ENCODE measurements at places on chromosomes 4 and X.

DNA sequence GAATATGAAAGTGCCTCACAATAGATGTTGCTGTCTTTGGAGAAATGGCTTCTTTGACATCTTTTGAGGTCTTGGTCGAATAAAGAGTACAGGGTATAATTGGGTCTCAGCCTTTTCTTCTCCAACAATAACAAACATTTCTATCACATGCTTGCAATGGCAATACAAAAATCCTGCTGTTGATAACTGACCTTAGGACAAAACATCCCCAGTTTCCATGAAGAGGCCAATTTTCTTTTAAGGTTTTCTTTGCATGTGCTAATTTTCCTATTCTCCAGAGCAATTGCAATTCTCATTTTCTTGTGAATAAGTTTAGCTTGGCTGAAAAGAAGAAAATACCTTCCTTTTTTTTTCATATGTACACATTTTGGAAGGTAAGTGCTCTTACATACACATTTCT lies 130.7 kb upstream of the RPS6KA6 start:
- DNase-seq, result no peak

DNA sequence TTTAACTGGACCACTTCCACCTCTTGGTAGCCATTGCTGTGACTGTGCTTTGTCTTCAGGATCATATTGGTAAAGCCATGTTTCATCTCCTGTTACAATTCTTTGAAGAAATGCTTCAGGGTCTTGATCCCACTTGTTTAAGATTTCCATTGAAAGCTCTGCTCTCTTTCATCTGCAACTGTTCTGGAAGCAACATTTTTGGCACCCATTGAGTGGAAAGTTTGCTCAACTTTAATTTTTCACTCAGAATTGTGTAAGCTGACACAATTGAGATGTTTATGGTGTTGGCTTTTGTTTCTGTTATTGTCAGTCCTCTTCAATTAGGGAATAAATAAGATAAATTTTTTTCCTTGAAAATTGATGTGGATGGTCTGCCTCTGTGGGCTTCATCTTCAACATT lies 237.4 kb downstream of the MAPK10 start:
- DNase-seq, result no peak

DNA sequence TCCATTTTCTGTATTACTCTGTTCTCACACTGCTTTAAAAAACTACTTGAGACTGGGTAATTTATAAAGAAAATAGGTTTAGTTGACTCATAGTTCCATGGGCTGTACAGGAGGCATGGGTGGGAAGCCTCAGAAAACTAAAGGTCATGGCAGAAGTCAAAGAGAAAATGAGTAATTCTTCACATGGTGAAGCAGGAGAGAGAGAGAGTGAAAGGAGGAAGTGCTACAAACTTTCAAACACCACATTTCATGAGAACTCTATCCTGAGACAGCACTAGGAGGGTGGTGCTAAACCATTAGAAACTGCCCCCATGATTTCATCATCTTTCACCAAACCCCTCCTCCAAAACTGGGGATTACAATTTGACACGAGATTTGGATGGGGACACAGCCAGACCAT lies 108.0 kb upstream of the PBDC1 start:
- no peak for DNase-seq

DNA sequence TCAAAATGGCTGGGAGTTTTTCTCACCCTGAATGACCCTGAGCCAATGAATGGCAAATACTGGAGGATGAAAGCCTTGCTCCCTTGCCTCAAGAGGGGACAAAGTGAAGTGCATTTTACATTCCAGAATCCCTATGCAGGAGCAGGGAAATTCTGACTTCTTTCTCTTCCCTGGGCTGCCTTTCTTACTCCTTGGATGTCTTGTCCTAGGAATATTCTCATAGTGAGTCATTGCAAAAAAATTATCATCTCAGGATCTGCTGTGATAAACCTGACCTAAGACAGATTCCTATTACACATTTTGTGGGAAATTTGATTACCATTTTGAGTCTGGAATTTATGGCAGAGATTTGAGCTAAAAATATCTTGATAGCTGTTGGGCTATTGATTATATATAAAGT lies 199.9 kb downstream of the TMA16 start:
- DNase-seq, result no peak

- DNase-seq, result no peak
Measured at GRCh38 chr4:139987502-139987850, 166.5 kb downstream of the MAML3 start.

- no peak for DNase-seq
Measured at GRCh38 chr4:11264841-11265240, 163.9 kb downstream of the HS3ST1 start.

GRCh38 chrX:41288641-41289040 lies 45.3 kb upstream of the DDX3X start:
- no peak for DNase-seq

- no peak for DNase-seq
Measured at GRCh38 chr4:42152507-42153504, at the start of gene BEND4. Gene BEND4, minus strand, starts transcription at chr4:42152655. Its CDS starts 512 bp downstream, at chr4:42152143.

- no peak for DNase-seq
Measured at GRCh38 chrX:149476513-149476912, 28.6 kb downstream of the IDS start.

- DNase-seq, result no peak
Measured at GRCh38 chr4:113293043-113293560, 243.6 kb downstream of the ANK2 start.

DNA sequence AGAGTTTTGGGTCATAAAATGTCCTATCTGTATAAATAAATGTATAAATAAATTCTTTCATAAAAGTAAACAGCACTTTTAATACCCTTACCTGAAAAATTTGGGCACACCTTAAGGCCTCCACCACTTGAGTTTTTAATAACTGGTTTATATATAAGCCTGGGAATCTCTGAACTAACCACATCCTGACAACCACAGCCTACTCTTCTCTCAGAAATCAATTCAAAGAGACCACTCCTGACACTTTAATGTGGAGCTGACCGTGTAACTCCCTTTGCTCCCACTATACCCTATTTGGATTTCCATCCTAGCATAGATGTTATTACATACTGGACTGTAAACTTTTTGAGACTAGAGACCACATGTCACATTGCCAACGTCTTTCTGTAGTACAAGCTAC lies 3.5 kb downstream of the FBXL5 start:
- no peak for DNase-seq

DNA sequence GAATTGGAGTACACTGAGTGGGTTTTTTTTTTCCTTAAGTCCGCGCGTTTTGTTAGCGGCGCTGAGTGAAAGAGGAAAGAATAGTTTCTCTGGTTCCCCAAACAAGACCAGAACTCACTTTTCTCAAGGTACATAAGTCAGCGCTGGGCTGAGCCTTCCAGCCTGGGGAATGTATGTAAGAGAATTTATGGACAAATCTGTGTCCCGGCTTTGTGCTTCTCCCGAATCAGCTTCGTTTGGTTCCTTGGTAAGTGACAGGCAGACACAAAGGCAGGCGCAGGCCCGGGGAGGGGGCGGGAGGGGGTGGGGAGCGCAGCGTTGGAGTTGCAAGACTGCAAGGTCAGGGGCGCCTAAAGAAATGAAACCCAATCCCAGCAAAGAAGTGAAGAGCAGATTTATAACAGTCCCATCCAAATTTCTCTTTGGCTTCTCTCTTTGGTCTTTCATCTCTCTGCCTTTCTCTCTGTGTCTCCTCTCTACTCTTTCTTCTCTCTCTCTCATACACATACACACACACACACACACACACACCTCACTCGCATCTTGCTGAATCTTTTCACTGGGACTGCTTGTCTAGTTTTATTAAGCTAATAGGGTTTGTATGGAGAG lies 981 bp downstream of the TET2 start:
- DNase-seq, result no peak

- DNase-seq, result no peak
Measured at GRCh38 chr4:48120132-48120531, 13.9 kb downstream of the TXK start.

GRCh38 chr4:1731180-1731579 lies 9.9 kb downstream of the TACC3 start:
- no peak for DNase-seq

- no peak for DNase-seq
Measured at GRCh38 chr4:184400375-184400870, 73.9 kb downstream of the IRF2 start.

DNA sequence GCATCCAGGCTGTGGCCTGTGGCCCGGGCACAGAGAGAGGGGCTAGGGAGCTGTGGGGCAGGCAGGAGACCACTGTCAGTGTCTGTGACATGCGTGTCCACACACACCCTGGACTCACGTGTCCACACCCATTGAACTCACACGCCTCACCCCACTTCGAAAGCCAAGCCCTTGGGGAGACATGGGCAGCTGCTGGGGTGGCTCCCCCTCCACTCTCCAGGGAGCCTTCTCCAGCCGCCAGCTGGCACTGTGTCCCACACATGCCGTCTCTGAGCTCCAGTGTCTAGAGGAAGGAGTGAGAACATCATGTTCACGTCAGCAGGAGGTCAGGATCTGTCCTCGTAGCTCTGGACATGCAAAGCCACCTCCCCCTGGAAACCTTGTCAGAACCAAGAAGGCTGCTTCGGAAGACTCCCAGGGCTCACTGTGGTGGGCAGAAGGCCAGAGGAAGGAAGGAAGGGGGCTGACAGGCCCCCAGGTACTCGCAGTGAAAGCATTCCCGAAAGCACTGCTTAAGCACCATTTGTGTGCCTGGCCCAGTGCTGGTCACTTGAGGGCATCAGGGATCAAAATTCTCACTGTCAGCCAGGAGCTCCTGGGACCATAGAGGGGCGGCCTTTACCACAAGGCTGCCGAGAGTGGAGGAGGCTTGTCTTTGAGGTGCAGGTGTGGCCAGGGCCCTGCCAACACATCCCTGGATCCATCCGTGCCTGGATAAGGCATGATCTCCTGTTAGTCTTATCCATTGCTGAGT lies 61.4 kb downstream of the HTRA3 start:
- DNase-seq, result no peak

- DNase-seq, result no peak
Measured at GRCh38 chrX:116267511-116268040, 97.0 kb downstream of the AGTR2 start.

DNA sequence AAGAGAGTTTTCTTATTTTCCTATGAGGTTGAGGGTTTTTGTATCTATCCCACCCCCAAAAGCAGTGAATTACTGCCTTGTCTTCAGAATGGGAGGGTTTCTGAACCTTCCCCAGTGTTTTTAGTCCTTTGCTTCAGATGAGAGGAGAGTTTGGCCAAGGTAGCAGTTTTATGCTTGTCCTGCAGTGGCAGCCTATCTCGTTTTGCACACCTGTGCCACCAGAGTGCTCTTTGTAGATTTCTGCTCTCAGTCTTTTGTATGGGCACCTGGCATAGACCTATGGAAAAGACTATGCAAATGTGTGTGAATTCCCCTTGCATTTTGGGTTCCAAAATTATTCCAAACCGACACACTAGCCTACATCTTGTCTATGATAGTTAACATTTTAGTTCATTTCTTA lies 5.8 kb downstream of the TBC1D19 start:
- no peak for DNase-seq

- peak; percentile 1 for DNase-seq
Measured at GRCh38 chr4:80081566-80081965, 8.5 kb upstream of the ANTXR2 start.

- no peak for DNase-seq
Measured at GRCh38 chrX:38845426-38845825, 44.2 kb downstream of the MID1IP1 start.

GRCh38 chr4:127379499-127379898 lies 253.3 kb upstream of the INTU start:
- no peak for DNase-seq

- no peak for DNase-seq
Measured at GRCh38 chr4:98421111-98421510, 159.9 kb downstream of the RAP1GDS1 start.

- no peak for DNase-seq
Measured at GRCh38 chr4:116275006-116275405, 810.4 kb downstream of the TRAM1L1 start.

- no peak for DNase-seq
Measured at GRCh38 chr4:169033660-169034059, 23.6 kb upstream of the CBR4 start.

- DNase-seq, result no peak
Measured at GRCh38 chrX:151702026-151702714, 6.9 kb downstream of the PRRG3 start.

DNA sequence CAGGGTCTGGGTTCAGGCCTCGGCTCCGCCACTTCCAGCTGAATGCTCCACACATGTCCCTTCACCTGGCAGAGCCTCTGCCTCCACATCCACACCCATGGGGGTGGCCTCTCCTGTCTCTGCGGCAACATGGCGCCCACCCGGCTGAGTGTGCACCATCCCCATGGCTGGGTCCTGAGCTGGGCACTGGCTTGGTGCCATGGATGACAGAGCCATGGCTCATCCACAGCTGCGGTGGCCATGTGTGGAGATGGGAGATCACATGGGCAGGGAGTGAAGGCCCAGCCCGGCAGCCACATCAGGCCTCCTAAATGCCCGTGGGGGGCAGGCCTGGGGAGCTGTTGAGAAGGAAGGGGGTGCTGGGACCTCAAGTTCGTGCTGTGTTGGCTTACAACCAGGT lies 213.7 kb downstream of the AFAP1 start:
- DNase-seq, result no peak

- DNase-seq, result no peak
Measured at GRCh38 chrX:137684591-137684990, 118.7 kb downstream of the ZIC3 start.

GRCh38 chr4:61984260-61984909 lies 784.3 kb downstream of the ADGRL3 start:
- DNase-seq, result no peak

- no peak for DNase-seq
Measured at GRCh38 chr4:46656071-46656470, 253.0 kb downstream of the COX7B2 start.

- no peak for DNase-seq
Measured at GRCh38 chrX:16188687-16189086, 21.4 kb downstream of the MAGEB17 start.

DNA sequence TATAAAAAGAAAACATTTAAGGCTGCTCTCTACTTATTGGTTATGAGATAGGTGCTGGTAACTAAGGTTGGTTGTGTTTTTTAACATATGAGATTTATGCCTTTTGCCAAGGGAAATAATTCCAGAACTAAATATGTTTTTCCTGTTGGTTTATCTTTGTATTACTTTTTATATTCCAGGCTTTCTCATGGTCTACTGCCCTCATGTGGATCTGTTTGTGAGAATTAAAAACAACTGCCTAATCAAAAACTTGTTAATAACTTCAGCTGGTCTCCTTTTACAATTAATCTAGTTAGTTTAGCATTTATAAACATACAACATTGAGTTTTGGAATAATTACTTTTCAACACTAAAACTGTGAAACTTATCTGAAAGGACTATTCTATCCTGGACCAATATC lies 1208.3 kb downstream of the ADGRL3 start:
- no peak for DNase-seq

- DNase-seq, result no peak
Measured at GRCh38 chr4:176230836-176231235, 35.5 kb upstream of the SPATA4 start.

DNA sequence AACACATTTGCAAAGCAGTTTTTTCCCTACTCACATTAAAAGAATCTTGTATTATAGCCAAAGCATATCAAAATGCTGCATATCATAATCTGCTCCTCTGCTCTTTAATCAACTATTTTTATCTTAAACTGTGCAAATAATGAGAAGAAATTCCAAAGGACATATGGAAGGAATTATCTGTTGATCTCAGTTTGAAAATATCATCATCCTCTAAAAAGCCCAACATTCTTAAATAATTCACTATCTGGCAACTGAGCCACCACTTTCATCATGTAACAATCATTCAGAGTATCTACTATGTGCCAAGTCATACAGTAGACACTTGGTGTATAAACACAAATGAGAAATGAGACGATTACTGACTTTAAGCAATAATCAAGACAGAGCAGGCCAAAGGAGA lies 63.0 kb downstream of the PRSS12 start:
- DNase-seq, result no peak

GRCh38 chr4:20268028-20268427 lies 16.3 kb downstream of the SLIT2 start:
- DNase-seq, result no peak

GRCh38 chr4:97016186-97016907 lies 1126.9 kb downstream of the STPG2 start:
- no peak for DNase-seq

Measured in stimulated activated CD8-positive, alpha-beta memory T cell treated with anti-CD3 and anti-CD28 coated beads, Interleukin-12 subunit alpha, Interleukin-12 subunit beta, amount 100 ng/mL, for 4 hours (primary cell).